ENCODE measurements at places on chromosomes 16 and 17.

- no peak for DNase-seq
Observed at GRCh38 chr16:19874026-19874425, 10.6 kb downstream of the GPRC5B start.

- no peak for DNase-seq
Observed at GRCh38 chr16:55282441-55282840, 41.6 kb upstream of the IRX6 start.

GRCh38 chr17:77829843-77830799, 128.4 kb upstream of the TNRC6C start:
- no peak for DNase-seq

DNA sequence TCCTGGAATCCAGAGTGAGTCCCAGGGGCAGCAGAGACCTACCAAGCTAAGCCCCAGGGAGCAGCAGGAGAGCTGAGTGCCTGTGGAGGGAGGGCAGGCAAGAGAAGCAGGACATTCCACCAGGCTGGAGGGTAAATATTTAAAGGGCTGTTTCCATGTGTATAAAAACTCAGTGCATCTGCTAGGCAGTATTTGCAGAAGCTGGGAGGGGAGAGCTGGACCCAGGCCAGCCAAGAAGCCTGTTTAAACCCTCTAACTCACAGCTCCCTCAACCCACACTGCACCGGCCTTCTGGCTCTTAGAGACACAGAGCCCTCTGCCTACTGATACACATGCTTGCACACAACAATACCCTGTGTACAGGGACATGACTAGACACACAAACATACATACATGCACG, 22.5 kb upstream of the TMEM132E start:
- DNase-seq: no peak

GRCh38 chr16:59042301-59042700, 308.2 kb upstream of the GOT2 start:
- DNase-seq: no peak

GRCh38 chr17:36755586-36755985, 154.2 kb downstream of the MRM1 start:
- DNase-seq: peak; percentile 17

GRCh38 chr17:49247944-49248343, 17.4 kb upstream of the PHOSPHO1 start:
- no peak for DNase-seq

- DNase-seq: peak; percentile 57
Observed at GRCh38 chr17:3886776-3887175, 6.1 kb downstream of the CAMKK1 start.

DNA sequence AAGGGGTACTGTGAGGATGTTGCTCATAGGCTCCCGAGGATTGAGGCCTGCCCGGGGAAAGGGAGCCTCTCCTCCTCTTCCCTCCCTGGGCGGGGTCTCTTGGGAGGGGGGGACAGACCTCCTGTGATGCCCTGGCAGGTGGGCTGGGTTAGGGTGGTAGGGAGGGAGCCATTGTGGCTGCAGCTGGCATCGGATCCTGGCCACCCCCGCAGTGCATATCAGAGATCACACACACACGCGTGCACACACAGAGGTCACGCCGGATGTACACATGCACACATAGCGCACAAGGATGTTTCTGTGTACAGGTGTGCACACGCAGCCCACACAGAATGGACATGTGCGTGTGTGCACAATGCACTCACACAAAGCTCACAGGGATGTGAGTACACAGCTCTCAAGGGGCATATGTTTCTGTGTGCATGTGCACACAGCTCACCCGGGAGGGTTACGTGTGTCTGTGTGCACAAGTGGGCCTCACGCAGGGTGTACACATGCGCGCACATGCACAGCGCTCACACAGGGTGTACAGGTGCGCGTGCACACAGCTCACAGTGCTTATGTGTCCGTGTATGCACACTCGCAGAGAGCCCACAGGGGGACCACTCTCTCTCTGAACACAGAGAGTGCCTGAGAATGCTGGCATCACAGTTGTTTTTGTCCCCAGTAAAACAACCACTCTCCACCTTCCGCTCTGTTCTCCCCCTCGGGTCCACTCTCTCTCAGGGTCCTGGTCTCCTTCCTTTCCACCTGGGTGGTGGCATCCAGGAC, 2.4 kb downstream of the GJD3 start:
- no peak for DNase-seq

- peak; percentile 74 for DNase-seq
Observed at GRCh38 chr17:80265205-80266068, 4.8 kb downstream of the RNF213 start.

GRCh38 chr17:70168044-70168976, 1.0 kb upstream of the KCNJ2 start:
- peak; percentile 37 for DNase-seq

DNA sequence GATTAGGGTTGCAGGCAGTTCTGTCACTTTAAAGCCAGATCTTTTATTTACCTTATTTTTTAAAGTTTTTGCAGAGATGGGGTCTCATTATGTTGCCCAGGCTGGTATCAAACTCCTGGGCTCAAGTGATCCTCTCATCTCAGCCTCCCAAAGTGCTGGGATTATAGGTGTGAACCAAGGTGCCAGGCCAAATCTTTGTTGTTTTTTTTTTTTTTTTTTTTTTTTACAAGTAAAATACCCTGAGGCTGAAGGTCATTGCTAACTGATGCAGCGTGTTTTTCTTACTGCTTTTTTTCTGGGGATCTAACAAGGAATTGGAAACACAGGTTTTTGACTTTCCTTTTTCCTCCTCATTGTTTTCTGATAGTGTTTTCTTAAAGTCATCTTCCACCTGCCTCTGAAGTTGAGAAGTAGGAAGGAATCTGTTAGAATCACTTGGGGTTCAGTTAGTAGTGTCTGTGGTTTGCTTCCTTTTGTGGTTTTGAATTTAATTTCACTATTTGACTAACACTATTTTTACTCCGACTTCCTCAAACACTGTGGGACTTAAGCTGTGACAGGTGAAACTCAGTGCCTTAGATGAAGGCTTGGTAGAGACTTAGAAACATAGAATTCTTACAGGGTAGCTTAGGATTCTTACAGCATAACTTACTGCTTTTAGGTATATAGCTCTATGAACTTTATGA, 22.2 kb downstream of the CLTC start:
- peak; percentile 50 for DNase-seq

GRCh38 chr17:50239937-50240336, 34.3 kb upstream of the TMEM92 start:
- DNase-seq: no peak

DNA sequence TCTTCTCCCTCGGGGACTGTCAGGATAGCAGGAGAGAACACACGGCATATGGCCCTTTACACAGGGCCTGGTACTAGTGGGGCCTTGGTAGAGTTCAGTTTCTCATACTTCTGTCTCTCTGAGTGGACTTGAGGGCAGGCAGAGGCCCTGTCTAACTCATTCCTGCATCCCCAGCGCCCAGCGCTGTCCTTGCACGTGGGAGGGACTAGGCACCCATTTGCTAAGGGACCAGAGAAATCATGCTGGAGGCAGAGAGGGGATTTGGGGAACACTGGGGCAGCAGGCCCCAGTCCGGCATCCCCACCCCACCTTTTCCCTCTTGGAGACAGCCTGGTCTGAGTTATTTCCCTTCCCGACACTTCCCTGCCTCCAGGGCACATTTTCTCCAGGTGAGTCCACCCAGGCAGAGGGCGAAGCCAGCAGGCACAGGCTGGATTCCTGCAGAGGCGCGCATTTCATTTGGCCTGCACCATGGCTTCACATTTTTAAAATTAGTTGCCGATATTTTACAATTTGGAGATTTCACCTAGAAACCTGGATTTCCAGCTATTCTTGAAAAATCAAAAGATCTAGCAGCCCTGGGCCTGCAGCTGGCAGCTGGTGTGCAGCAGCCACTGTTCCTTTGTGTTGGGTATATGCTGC, 9.7 kb upstream of the NKD1 start:
- DNase-seq: no peak

- DNase-seq: no peak
Observed at GRCh38 chr16:85220125-85220839, 108.0 kb upstream of the CIBAR2 start.

GRCh38 chr17:11954936-11955335, 42.3 kb downstream of the ZNF18 start:
- DNase-seq: no peak

DNA sequence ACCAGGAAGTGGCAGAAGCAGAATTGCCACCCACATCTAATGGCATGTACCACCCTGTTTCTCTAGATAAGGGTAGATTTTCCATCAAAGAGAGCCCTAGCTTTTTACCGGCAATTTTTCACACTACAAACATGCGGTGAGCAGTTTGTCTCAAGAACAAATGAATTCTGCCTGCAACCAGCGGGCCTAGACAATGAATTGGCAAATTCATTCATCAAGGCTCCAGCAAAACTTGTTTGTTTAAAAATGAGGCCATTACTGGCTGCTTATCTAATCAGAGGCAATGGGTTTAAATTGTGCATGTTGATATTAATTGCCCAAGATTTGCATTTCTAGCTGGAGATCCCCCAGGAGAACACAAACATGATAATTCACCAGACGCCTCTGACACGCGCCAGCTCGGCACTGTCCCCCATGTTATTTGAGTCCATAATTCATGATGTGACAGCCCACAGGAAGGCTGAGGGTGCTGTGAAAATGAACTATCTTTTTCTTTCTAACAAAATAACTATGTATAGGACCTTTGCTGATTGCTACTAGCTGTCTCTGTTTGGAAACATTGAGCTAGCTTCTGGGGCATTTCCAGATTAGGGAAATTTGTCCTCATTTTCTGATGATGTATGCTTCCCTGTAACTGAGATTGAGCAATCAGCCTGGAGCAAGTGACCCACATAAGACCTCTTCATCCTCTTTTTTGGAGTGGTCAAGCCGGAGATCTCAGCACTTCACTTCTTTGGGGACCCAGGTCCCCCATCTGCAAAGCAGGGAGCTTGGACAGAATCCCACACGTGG, 80.8 kb downstream of the CNGB1 start:
- no peak for DNase-seq

- no peak for DNase-seq
Observed at GRCh38 chr17:49450735-49451134, 36.1 kb upstream of the PHB1 start.
